Nephron progenitor cell (in vitro differentiated cells): ENCODE measurements at places on chromosomes 6 and 20.

- peak; percentile 15 for DNase-seq
These were observed 205.8 kb downstream of the TRDN start for GRCh38 chr6:123430970-123431369.

DNA sequence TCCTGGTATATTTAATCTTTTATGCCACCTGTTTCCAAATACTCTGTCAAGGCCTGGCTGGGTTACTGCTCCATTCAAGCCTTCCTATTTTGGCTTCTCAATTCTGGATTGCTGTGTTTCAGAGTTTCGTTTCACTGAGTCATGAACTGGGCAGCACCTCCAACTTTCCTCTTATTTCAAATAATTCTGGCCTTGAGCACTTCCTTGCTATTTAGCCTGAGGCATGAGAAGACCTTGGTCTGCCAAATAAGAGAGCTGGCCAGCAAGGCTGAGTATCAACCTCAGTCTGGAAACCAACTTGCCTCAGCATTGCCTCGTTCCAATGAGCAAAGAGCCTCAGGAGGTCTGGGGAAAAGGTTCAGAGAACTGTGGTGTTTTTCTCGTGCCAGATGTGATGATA is 66.6 kb downstream of the TNFAIP3 start:
- DNase-seq = no peak

GRCh38 chr6:43979525-43979924 is 147.7 kb downstream of the MRPL14 start:
- no peak for DNase-seq

DNA sequence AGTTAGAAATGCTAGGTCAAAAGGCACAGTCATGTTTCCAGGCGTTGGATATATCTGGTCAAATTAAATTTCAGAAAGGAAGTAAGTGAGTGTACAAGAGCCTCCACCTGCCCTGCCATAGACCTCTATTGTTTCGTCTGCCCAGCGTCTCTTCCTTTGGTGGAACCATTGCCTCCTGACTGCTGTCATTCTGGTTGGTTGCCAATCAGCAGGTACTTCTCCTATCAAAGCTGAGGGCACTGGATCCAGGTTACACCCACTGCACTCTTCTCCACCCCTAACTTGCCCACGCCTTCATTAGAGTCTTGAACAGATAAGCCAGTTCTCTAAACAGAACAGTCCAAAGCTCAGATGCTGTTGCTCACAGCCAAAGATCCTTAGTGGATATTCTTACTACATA is 2.6 kb upstream of the WFDC5 start:
- DNase-seq = no peak

DNA sequence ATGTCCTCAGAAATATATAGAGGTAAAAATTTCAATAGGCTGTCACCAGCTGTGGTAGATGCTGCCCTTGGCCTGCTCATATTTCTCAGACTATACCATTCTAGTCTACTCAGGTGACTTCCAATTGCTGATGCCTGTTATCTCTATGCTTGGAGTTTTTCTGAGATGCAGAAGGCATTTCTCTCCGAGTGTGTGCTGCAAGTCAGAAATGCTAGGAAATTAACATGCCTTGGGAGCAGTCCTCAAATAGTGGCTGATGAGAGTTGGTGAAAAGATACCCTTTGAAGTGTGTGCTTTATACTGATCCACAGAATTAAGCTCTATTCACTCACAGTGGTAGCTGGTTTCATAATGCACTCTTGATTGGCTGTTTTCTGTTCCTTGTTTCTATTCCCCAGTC is 43.2 kb upstream of the PKIB start:
- DNase-seq = no peak

DNA sequence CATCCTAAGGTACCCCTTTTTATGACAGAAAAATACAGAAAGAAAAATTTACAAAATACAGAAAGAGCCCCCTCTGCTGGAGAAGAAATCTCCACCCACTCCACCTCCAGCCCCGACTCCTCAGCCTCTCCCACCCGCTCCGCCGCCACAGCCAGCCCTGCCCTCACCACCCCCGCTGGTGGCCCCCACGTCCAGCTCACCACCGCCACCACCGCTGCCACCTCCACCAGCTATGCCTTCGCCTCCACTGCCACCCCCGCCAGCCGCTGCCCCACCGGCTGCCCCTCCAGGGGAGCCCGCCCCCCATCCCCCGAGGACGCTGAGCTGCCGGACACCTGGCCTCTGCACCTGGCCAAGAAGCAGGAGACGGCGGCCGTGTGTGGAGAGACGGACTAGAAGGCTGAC is 17.7 kb downstream of the WFDC2 start:
- DNase-seq = peak; percentile 37

- no peak for DNase-seq
These were observed 7.2 kb downstream of the PXDC1 start for GRCh38 chr6:3744211-3744900.

DNA sequence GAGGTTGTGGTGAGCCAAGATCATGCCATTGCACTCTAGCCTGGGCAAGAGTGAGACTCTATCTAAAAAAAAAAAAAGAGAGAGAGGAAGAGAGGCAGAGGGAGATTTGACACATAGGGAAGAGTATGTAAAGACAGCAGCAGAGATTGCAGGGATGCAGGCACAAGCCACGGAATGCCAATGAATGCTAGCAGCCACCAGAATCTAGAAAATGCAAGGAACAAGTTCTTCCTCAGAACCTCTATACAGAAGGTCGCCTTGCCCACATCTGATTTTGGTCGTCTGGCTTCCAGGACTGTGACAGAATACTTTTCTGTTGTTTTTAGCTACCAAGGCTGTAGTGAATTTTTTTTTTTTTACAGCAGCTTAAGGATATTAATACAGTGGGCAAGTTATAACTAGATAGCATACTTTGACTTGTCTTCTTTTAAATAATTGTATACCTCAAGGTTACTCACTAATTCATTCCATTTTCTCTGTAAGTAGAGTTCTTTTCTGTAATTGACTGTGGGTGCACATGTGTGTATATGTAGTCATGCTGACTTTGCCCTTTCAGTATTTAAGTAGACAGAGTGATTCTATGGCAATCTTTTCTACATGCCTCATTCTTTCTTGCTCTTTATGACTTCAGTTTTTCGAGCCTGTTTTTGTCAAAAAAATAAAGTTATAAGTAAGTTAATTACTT is 402.2 kb downstream of the GJA1 start:
- no peak for DNase-seq

GRCh38 chr6:34674268-34674639 is 22.3 kb downstream of the ILRUN start:
- DNase-seq = no peak

- DNase-seq = no peak
These were observed 275.1 kb upstream of the CDH4 start for GRCh38 chr20:60976913-60977312.

- no peak for DNase-seq
These were observed 119.9 kb upstream of the PRND start for GRCh38 chr20:4601630-4602296.

- DNase-seq = no peak
These were observed 1.7 kb upstream of the C6orf141 start for GRCh38 chr6:49548613-49549304.

- DNase-seq = no peak
These were observed 54.7 kb upstream of the PDE7B start for GRCh38 chr6:135796643-135797305.

DNA sequence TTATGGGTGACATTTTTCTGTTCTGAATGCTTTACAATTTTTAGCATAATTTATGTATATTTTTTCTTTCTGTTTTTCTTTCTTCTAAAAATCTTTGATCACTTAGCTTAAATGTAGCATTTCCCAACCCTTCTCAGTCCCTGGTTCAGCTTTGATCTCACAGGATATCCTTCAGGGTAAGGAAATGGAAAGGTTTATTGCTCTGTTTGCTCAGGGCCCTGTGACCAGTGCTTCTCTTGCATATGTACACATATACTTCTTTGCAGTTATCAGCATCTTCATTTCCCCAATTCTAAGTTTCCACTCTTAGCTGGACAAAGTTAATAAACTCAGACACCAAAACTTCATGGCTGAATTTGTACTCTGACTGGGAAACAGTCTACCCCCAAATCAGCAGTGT is 30.6 kb downstream of the TMEM74B start:
- no peak for DNase-seq

DNA sequence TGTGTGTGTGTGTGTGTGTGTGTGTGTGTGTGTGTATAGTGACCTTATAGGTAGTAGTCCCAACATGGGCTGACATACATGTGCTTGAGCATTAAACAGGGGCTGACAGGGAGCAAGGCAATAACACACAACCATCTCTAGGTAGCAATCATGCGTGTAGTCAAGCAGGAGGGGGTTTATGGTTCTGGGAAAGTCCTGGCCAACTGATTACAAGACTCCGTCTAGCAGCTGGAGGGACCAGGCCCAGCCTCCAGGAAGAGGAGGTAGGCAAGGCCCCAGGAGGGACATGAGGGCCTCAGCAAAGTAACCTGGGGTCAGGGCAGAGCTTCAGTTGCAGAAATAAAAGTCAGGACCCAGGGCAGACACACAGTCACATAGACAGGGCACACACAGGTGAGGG is 60.6 kb upstream of the E2F3 start:
- DNase-seq = no peak

- no peak for DNase-seq
These were observed 26.0 kb downstream of the TOMM6 start for GRCh38 chr6:41813469-41813868.

GRCh38 chr20:38387953-38388352 is 41.7 kb downstream of the LBP start:
- no peak for DNase-seq

DNA sequence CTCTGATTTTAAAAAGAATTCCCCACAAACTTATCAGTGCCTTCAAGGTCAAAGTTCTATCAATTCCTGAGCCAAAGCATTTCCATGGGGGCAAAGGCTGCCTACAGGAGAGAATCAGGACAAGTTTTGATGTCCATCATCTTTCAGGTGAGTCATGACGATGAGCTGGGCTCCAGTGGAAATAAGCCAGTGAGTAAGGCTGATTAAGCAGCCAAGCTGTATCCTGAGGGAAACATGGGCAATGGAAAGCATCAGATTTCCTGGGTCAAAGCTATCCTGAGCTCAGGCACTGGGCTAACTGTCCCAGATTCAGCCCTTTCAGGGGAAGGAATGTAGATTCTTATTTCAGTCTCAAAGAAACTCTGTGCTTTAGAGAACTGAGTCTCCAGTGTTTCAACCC is 377.4 kb downstream of the CD109 start:
- DNase-seq = no peak

DNA sequence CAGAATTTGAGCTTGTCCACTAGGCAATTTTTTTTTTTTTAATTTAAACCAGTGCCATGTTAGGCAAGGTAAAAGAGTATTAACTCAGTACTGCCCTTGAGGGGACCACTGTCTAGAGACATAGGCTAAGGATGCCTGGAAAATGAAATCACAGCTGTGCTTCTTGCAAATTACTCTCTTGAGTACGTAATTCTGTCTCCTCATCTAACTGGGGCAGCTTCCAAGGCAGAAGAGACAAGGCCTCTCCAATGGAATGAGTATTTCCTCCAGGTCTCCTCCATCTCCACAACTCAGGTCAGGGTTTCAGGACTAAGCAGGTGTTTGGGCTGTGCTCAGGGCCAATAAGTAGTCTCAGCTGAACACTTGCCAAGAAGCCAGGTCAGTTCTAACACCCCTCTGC is 33.8 kb upstream of the MRPS10 start:
- DNase-seq = no peak

DNA sequence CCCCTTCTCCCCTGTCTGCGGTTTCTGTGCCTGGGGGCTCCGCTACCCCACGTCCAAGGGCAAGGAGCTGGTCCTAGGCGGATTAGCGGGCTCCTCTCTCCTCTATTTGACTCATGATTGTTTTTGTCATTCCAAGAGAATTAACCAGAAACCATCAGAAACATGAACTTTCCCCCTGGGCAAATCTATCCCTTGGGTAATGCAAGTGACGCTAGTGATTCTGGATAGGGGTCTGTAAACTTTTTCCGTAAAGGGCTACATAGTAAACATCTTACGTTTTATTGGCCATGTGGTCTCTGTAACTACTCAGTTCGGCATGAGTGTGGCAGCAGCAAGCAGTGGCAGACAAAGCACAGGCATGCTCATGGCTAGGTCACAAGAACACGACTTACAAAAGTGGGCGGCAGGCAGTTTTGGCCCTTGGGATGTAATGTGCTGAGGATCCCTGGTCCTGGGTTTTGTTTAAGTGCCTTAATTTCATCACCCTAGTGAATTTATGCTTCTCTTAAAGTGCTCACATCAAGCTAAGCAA is 654 bp downstream of the CST11 start:
- DNase-seq = no peak

- no peak for DNase-seq
These were observed 96.3 kb downstream of the ASXL1 start for GRCh38 chr20:32454164-32455145.

GRCh38 chr6:166075186-166075585 is 92.5 kb downstream of the TBXT start:
- DNase-seq = no peak

DNA sequence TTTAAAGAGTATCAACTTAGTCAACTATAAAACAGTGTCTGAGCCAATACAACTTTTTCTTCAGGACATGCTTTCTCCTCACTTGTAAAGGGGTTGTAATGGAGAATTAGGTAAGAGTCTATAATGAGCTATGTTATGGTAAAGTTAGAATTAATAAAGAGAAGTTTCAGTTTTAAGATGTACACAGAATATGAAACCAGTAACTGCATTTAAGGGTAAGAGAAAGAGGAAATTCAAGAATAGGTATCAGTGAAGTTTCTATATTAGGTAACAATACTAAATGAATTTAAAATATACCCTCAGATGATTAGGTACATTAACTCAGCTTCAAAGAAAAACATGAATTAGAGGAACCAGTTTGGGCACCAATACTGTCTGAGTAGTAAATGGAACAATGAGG is 1444.3 kb upstream of the ADGRB3 start:
- no peak for DNase-seq

DNA sequence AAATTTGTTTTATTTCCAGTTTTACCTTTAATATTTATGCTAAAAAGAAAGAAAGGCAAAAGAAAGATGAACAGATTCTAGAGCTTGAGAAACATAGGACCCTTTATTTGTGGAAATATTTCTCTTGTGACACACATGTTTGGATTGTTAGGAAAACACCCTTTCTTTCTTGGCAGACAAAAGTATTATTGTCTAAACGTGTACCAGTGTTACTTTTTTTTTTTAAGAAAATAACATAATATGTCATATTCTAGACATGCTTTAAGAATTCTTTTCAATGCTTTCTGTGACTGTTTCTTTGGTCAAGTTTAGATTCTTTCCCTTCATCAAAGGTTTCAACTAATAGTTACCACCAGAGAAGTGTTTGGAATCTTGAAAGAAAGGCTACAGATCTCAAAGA is 183.4 kb upstream of the CNR1 start:
- no peak for DNase-seq

- DNase-seq = no peak
These were observed 16.9 kb upstream of the RFPL4B start for GRCh38 chr6:112330071-112330878.

DNA sequence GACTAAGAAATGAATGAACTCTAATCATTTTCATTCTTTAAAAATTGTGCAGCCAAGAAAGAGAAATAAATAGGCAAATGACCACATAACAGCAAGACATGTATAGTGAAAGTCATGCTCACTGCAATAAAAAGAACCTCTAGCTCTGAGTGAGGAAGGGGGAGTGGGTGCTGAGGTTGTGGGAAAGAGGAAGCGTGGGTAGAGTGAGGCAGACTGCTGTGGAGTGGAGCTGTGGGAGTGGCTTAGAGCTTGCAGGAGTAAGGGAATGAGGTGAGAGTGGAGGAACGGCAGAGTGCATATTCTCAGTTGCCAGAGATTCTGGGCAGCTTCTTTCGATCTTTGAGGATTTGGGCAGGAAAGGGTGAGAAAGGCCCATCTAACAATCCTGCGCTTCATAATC is 10.4 kb downstream of the DEFB129 start:
- DNase-seq = no peak

- DNase-seq = no peak
These were observed 142.5 kb upstream of the PREP start for GRCh38 chr6:105545228-105545920.

- peak; percentile 61 for DNase-seq
These were observed 93.8 kb upstream of the LY86 start for GRCh38 chr6:6494677-6495076.
